ENCODE measurements at places on chromosomes 1 and 21.

- DNase-seq, result no peak
These were observed 766.5 kb upstream of the B3GALT2 start for GRCh38 chr1:193952778-193953374.

GRCh38 chr21:44618504-44618903 is 6.6 kb downstream of the KRTAP10-8 start:
- no peak for DNase-seq

DNA sequence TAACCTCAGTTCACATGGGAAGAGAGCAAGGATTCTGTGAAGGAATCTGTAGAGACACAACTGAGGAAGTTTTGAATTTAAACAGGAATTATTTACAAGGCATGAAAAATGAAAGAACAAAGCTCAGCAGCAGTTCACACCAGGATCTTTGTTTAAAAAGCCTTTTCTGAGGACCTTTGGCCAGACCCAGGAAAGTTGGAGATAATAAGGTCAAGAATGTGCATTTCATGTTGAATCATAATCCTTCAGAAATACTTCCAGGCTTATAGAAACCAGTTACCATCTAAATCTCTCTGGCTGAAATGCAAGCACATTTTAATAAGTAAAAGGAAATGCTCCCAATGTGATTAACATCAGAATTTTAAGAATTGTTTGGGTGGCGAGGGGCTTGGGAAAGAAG is 2.7 kb downstream of the CLIC6 start:
- no peak for DNase-seq

- DNase-seq, result no peak
These were observed 56.1 kb downstream of the KCNN3 start for GRCh38 chr1:154813846-154814505.

DNA sequence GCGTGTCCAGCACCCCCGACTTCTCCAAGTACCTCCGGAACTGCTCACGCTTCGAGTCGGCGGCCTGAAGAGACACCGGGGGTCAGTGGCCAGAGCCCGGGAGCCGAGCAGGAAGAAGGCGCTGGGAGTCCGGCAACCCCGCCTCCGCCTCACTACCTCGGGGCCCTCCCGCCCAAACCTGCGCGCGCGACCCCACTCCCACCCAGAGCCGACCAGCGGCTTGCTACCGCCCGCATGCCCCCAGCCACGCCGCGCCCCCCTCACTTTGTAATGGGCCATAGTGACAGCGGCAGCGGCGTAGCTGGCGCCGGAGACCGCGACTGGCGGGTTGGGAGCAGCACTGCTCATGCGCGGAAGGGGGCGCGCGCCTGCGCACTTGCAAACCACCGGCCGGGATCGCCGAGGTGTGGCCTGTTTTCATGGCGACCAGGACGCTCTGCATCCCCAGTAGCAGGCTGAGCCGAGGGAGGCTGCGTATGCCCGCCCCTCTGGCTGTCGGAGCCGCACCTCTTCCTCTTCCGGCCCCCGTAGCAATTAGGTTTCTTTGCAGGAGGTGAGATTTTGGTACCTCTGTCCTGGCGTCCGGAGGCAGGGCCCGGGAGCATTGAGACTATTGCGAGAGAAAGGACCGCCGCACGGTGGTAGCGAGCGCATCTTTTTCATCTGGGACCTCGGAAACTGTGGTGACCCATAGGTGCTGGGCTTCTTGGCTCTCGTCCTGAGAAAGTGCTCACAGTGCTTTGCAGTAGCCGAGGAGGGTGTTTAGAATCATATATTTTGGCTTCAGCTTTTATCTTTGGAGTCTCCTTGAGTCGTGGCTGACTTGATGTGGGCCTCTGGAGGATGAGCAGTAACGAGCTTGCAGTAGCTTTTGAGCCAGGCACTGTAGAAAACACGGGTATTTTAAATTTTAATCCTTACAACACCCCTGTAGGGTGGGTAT is at the start of gene MYCBP:
Gene MYCBP (minus strand): TSS at position 322 of the 943 bp plus-strand sequence. CDS start 43 bp downstream, at position 279.
- peak; percentile 94 for DNase-seq

GRCh38 chr1:71721532-71721931 is 560.8 kb downstream of the NEGR1 start:
- DNase-seq, result no peak

GRCh38 chr1:109228167-109228566 is 14.4 kb downstream of the SARS1 start:
- DNase-seq, result no peak
